ENCODE measurements at places on chromosomes 12 and 14.

DNA sequence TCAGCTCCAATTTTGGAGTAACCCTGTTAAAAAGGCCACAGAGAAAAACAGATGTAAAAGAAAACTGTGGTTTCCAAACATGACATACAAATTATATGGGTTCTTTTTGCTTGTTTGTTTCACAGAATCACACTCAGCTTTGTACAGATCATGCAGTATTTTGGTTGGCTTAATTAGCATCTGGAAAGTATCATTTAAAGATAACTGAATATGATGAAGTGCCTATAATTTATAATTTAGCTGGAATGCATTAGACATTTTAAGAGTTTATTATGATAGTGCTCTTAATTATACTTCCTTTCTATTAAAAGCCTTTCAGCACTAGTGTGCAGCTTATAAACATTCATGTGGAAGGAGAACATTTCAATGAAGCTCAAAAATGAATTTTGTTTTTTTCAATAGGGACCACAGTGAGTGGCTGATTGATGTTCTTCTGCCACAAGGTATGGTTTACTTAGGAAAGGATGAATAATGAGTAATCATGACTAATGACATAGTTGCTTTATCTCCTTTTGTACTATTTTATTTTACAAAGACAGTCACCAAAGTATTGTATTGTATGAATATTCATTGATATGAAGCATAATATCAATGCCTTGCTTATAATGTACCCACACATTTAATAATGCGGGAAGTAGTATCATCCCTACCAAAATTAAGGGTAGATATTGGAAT is 98.3 kb downstream of the UNC79 start:
- DNase-seq = no peak

- no peak for DNase-seq
Observed at GRCh38 chr14:101408077-101408831, 153.0 kb upstream of the DIO3 start.

GRCh38 chr14:34003691-34004090 is 52.8 kb upstream of the EGLN3 start:
- DNase-seq = no peak

GRCh38 chr12:80053051-80053790 is 46.1 kb upstream of the OTOGL start:
- no peak for DNase-seq

DNA sequence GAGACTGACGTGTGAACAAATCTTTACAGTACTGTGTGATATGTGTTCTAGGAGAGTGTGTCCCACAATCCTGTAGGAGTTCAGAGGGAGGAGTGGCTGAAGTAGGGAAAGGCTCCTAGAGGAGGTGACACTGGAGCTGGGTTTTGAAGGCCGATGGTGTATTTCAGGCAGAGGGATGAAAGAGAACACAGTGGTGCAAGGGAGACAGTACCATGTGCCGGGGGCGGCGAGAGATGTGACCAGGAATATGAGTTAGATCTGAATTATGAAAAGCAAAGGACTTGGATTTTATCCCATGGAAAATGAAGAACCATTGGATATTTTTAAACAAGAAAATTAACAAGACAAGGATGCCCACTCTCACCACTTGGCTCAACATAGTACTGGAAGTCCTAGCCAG is 77.0 kb upstream of the ESRRB start:
- no peak for DNase-seq

GRCh38 chr12:107356266-107356936 is 263.1 kb upstream of the CRY1 start:
- DNase-seq = no peak

- DNase-seq = peak; percentile 19
Observed at GRCh38 chr14:99995700-99996356, 69.4 kb upstream of the EVL start.

- DNase-seq = peak; percentile 52
Observed at GRCh38 chr12:7108003-7108795, 815 bp downstream of the C1RL start.

GRCh38 chr14:59187802-59188460 is 536 bp upstream of the DAAM1 start:
- peak; percentile 2 for DNase-seq

- no peak for DNase-seq
Observed at GRCh38 chr14:22469538-22470303, 119.3 kb downstream of the DAD1 start.

DNA sequence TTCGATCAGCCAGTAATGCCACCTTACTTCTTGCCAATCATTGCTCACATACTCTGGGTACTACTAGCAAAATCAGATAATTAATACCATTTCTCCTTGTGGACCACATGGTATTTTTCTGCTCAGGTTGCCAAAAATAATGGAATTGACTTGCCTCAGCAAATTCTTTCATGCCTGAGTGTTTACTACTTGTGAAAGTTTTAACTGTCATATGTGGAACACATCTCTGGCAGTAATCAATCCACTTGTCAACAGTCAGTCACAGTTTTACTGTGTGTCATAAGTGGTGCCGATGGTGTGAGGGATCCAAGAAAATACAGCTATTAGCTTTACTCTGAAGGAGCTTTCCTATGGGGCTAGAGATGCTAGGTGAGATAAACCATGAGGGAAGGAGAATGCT is 55.3 kb upstream of the ATF1 start:
- DNase-seq = no peak

GRCh38 chr12:107478881-107479280 is 206.7 kb upstream of the PWP1 start:
- DNase-seq = no peak

GRCh38 chr12:14578646-14579045 is 11.0 kb upstream of the PLBD1 start:
- no peak for DNase-seq

DNA sequence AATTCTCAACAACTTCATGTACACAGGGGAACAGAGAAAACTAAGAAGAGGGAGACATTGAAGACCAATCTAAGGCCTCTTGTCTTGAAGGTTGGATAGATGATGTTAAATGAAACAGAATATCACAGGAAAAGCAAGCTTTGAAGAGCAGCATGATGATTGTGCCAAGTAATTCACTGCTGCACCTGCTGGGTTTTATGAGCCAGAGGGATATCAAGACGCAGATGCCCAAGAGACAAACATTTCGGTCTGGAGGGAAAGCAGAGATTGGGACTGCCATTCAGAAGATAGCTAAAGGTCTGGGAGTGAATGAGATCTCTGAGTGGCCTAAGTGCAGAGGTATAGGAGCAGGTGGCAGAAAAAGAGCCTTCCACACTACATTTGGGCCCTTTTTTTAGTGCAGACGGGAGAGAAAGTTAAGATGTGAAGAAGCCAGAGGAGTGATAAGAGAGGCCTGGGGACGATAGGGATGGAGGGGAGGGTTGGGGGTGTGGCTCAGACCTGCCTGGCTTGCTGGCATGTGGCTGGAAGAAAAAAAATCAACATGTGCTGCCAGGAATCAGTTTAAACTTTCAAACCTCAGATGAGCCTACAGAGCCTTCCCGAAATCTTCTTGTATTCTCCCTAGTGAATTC is 200.6 kb downstream of the AEBP2 start:
- no peak for DNase-seq

DNA sequence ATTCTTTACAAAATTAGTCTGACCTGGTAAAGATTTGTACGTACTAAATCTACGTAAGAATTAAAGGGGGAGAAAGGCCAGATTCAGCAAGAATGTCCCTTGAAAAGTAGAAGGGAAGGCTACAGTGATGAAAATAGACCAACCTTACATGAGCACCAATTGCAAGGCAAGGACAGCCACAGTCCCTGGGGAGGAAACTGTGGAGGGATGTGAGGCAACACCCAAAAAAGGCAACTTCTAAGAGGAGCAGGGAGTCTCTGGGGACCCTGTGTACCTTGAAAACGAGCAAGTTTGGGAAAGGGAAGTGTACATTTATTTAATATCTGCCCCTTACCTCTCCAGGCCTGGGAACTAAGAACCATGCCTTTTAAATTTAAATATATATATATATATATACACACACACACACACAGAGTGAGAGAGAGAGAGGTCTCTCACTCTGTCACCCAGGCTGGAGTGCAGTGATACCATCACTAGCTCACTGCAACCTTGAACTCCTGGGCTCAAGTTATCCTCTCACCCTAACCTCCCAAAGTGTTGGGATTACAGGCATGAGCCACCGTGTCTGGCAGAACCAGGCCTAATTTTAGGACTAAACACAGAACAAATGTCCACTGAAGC is 56.4 kb downstream of the TMCC3 start:
- no peak for DNase-seq

DNA sequence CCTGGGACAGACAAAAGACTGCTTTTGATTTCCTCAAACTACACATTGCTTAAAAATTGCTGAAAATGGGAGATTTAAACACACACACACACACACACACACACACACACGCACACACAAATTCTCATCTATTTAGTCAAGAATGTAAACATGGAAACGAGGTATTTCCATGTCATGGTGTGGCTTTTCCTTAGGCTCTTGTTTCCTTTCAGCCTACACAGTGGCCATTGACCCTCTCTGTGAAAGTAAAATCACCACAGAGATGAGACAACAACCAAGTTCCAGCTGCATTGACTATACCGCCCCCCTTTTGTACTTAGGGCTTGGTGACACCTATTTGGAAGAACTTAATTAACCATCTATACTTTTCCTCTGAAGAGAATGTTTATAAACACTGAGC is 41.9 kb downstream of the TTC8 start:
- DNase-seq = no peak

GRCh38 chr12:89244536-89244935 is 107.8 kb downstream of the DUSP6 start:
- DNase-seq = no peak

DNA sequence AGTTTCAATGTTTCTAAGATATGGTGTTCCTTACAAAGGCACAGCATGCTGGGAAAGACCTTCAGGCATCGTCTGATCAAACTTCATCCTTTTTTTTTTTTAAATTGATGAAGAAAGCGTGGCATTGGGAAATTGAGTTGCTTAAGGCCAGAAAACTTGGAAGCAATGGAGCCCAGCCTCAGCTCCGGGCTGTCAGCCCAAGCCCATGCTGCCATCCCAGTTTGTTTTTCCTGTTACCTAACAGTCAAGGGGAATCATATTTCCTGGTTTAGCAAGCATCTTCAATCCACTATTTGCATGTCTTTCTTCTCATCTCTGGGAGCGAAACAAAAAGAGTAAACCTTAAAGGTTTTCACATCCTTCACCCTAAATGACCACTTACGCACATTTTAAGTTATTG is 200.2 kb downstream of the CHST11 start:
- no peak for DNase-seq

GRCh38 chr14:106843386-106843785 is 1317.0 kb downstream of the TMEM121 start:
- DNase-seq = no peak

- DNase-seq = peak; percentile 71
Observed at GRCh38 chr14:23567186-23568020, at the start of gene AP1G2. AP1G2 (minus strand) TSS chr14:23567791; CDS start chr14:23567314, 477 bp downstream.

DNA sequence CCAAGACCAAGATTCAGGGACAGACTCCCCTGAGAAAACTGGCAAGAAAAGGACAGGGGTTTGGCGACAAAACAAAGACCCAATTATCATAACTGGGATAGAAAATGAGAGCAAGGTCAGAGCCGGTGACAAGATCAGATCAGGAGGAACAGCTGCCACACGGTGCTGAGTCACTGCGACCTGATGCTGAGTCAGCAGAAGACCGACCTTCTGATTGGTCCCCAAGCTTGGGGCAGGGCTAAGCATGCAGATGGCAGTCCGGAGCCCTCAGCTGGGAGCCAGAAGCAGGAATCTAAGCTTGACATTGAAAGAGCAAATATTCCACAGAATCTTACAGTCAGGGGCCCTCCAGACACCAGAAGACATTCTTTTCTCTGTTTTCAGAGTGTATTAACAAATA is 19.1 kb upstream of the ARMH4 start:
- peak; percentile 17 for DNase-seq

- DNase-seq = no peak
Observed at GRCh38 chr14:75280291-75280830, 1.7 kb downstream of the FOS start.

GRCh38 chr12:112859291-112859690 is 47.5 kb upstream of the OAS1 start:
- DNase-seq = no peak

- no peak for DNase-seq
Observed at GRCh38 chr14:75395862-75396261, 32.0 kb upstream of the JDP2 start.

GRCh38 chr12:86838260-86838659 is 582.1 kb upstream of the MGAT4C start:
- DNase-seq = no peak

DNA sequence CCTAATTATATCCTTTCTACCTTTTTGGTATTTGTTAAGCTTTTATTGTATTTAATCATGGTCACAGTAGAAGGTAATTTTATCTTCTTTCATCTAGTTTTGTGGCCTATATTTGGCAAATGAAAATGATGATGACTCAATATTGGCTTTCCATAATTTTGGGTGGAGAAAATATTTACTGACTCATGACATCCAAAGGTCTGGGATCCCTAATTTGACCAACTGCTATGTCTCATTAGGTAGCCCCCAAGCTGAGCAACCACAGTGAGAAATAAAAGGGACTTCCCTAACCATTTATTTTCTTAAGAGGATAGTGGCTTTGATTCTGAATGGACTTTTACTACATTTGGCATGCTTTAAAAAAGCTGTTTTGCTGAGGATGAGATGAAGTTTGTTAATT is 289.5 kb downstream of the RMST start:
- no peak for DNase-seq

- no peak for DNase-seq
Observed at GRCh38 chr14:70282666-70283065, 76.8 kb downstream of the COX16 start.

DNA sequence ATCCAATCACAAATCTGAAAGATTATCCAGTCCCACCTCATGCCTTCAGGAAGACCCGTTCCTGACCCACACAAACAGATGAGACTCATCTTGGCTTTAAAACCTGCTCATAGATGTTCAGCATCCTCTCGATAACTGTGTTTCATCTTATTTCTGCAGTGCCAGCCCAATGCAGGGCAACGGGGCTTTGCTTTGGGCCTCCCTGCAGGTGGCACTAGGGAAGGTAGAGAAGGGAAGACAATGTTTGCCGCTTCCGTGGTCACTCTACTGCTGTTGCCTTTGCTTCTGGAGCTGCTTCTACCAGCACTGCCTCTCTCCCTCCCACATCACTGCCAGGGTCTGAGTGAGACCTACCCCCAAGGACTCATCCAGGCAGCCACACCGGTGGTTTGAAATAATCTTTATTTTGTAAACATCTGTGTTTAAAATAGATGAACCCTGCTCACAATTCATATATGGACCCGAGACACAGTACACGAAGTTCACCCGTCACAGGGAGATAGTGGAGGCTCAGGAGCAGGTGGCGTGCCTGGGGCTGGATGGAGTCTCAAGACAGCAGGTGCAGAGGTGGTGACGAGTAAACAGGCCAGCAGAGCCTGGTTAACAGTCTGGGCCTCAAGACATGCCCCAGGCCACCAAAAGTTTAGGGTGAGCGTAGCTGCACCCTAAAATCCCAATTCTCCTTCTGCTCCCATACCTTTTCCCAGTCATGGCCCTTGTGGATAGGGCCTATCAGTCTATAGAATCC is 3.1 kb upstream of the GPX2 start:
- no peak for DNase-seq

GRCh38 chr12:47837190-47838171 is 17.8 kb upstream of the HDAC7 start:
- no peak for DNase-seq

GRCh38 chr12:123655420-123655819 is 15.5 kb upstream of the TCTN2 start:
- DNase-seq = no peak

- no peak for DNase-seq
Observed at GRCh38 chr14:95697764-95698163, 11.5 kb downstream of the TCL1B start.
